ENCODE measurements at places on chromosomes 1 and 21.

DNA sequence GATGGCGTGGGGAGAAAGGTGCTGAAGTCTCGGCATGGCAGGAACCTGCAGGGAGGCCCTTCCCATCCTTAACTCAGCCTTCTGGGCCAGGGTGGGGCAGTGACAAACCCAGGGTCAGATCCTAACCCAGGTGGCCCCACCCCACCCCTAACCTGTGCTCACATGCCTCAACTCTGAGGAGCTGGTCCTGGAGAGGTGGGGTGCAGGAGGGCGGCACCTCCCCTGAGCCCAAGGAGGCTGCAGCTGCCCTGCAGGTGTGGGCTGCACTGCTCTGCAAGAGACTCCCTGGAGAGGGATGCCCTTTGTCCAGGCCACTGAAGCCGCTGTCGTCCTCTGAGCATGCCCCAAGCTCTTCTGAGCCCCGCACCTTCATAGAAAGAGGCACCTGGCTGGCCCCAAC is 15.2 kb upstream of the ADAMTSL4 start:
- no peak for DNase-seq

DNA sequence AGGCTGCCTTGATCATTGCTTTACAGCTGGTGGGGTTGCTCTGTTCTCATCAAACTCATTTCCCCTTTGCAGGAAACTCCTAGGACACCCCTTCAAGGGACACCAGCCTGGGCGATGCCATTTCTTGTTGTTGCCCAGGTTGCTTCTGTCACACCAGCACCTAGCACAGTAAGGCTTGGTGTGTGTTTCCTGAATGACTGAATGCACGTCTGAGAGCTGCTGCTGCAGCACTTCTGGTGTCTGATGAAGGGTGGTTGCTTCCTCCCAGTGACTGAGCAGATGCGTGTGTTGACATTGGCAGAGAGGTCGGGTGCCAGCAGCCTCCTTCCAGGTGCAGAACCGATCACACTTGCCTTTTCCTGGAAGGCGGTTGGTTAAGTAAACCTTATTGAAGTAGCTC is 477.4 kb downstream of the CAMTA1 start:
- DNase-seq: no peak

DNA sequence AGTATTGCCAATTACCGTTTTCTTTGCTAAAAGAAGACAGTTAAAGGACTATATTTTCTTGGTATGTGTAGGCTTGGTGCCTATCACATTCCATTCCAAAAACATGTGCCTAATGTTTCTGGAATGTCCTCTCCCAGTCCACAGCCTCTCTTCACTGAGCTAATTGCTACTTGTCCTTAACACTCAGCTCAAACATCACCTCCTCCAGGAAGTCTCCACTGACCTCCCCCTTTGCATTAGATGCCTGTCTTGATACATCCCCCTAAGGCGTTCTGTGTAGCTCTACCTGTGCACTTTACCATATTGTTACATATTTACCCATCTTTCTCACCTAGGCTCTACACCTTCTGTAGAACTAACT is 195.6 kb upstream of the CAMK1G start:
- DNase-seq: no peak

GRCh38 chr1:39722495-39722894 is 16.2 kb upstream of the PPIE start:
- DNase-seq: no peak

- no peak for DNase-seq
Measured at GRCh38 chr21:14829685-14830084, 235.1 kb downstream of the NRIP1 start.

Measured in liver (tissue), 10 donors.